ENCODE measurements at places on chromosomes 3 and 15. TPM values are rescaled to one million over a fixed set of nuclear protein-coding genes. Genes with fewer than 3 reads are reported as not detected.

DNA sequence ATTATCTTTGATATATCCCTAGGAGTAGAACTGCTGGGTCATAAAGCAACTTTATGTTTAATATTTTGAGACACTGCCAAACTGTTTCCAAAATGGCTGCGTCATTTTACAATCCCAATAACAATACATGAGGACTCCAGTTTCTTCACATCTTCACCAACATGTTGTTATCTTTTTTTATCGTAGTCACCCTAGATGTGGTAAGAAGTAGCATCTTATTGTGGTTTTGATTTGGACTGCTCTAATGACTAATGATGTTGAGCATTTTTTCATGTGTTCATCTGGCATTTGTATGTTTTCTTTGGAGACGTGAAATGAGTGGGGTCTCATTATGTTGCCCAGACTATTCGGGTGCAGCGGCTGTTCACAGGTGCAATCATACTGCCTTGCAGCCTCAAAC, 83.8 kb downstream of the MAP4 start:
- DNase-seq: no peak

DNA sequence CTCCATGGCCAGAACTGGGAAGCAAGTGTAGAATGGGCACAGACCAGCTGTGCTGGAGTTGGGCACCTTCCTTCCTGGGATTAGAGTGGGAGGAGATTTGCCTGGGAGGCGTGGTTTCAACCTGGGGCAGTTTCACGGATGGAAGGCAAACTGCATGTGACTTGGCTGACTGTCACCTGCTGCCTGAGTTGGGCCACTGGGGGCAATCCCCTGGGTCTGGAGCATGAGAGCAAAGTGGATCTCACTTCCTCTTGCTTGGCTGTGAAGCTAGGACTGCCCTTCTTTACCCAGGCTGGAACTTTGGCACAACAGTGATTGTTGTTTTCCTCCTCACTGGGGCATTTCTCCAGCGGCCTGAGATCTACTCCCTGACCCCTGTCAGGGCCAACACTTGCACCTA, 1247.0 kb upstream of the EPHA6 start:
- DNase-seq: no peak

MAGEL2 gene
- total RNA-seq: 8.2 TPM

DNA sequence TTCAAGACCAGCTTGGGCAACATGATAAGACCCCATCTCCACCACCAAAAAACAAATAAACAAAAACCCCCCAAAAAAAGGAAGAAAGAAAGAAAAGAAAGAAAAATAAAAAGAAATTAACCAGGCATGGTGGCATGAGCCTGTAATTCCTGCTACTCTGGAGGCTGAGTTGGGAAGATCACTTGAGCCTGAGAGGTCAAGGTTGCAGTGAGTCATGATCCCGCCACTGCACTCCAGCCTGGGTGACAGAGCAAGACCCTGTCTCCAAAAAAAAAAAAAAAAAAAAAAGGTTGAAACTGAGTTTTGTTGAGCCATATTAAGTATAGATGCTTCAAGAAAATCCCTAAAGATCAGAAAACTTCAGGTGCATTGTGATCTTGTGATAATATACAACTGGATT, 217.3 kb upstream of the LRRFIP2 start:
- no peak for DNase-seq

- DNase-seq: no peak
Measured at GRCh38 chr3:194046531-194046930, 89.4 kb upstream of the HES1 start.

GALNT15 gene
- total RNA-seq: 0.17 TPM

- DNase-seq: no peak
Measured at GRCh38 chr15:62046078-62046743, 14.0 kb downstream of the VPS13C start.

DNA sequence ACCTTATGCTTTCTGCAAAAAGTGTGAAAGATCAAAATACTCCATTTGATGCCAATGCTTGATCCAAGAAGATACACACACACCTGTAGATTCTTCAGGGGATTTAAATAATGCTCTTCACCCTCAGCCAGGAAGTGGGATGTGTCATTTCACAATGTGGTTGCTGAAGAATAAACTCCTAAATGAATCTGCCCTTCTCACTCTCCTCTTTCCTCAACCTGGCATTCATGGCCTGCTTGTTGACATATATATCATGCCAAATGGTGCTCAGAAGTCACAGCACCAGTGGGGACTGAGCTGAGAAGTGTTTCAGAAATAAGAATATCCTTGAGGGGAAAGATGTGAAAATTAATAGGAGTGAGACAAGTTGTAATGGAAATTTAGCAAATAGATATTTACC, 146.6 kb upstream of the ARHGEF26 start:
- DNase-seq: no peak

DNA sequence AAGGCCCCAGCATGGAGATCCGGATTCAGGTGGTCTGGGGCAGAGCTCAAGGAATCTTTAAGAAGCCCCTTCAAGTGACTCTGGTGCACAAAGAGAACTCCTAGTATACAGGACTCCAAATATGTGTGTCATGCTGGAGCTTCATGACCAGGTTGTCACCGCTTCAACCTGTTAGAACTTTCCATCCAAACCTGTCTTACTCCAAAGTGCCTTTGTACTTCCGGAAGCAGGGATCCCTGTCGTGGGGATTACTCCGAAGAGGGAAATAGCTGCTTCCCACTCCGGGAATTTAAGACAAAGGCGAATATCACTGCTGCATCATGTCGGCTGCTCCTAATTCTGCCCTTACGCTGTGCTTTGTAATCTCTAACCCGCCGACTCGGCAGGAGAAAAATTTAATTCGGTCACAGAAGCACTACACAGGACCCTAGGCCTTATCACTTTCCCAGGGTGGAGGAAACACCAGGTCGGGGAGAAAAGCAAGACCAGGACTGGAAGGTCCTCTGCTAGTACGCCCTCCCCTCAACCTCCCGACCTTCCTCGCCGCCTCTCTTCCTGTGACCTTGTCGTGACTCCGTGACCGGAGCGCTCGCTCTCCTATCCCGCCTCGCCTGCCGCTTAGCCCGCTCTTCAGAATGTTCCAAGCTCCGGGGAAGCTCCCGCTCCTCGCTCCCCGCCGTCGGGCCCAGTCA, 730 bp downstream of the HIGD1A start:
- DNase-seq: peak; percentile 72

DVL3 gene
- 84.8 TPM for total RNA-seq

GRCh38 chr15:99117111-99117510, 12.2 kb downstream of the SYNM start:
- peak; percentile 48 for DNase-seq

GRCh38 chr3:98561727-98562521, 30.1 kb downstream of the GPR15 start:
- no peak for DNase-seq

IQCF5 gene
- total RNA-seq: not detected

COL7A1 gene
- total RNA-seq: 32.3 TPM

DNA sequence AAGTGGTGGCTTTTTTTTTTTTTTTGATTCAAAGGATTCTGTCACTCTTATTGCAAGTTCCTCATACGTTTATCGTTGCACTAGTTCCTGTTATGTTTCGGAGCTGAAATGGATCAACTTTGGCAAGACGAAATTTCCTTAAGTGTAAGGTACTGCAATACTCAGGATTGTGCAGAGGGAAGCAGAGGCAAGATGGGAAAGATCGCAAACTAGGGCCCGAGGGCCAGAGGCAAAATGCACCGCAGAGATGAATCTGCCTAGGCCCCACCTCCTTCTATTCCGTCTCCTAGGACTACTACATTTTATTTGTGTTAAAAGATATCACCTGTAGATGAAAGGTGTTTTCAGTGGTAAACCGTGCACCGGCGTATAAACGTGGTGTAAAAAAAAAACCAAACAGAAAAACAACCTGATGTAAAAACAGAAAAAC, 331 bp downstream of the RNU6-1 start:
- DNase-seq: no peak

ANKDD1A gene
- total RNA-seq: 3.2 TPM

RPP25 gene
- total RNA-seq: 9.9 TPM

- DNase-seq: no peak
Measured at GRCh38 chr15:90905306-90906180, 2.4 kb downstream of the MAN2A2 start.

NCEH1 gene
- total RNA-seq: 9.0 TPM

LTF gene
- total RNA-seq: not detected

DNA sequence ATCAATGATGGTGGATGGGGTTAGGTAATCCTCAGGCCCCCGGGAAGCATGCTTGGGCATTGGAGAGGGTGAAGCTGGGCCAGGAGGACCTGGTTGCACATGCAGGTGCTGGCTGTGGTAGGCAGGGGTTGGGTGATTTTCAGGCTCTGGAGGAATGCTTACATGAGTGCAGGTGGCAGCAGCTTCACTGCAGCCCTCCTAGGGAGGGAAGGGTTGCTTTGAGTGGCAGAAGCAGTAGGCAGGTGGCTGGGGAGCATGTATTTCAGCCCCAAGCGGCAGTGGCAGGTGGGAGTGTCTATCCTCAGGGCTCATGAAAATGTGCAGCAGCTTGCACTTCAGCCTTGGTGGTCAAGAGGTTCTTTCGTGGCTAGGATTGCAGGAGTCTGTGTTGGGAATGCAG, 230.0 kb upstream of the CTNNB1 start:
- DNase-seq: no peak

GXYLT2 gene
- total RNA-seq: 25.8 TPM

DNA sequence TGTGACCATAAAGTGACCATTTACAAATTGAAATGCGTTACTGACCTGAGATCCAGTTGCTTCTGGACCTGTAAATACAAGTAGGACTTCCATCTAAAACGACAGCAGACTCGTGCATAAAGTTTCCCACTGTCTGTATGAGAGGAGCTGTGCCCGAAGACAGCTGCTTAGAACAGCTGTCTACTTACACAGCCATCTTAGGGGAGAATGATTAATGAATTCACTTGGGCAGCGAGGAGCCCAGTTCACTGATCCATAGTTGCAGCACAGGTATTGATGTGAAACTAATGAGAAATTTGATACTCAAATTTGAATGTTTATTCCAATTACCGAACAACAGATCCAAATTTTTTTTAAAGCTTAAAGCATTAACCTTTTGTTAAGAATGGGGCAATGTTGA, 748.1 kb downstream of the NR2F2 start:
- DNase-seq: no peak

DNA sequence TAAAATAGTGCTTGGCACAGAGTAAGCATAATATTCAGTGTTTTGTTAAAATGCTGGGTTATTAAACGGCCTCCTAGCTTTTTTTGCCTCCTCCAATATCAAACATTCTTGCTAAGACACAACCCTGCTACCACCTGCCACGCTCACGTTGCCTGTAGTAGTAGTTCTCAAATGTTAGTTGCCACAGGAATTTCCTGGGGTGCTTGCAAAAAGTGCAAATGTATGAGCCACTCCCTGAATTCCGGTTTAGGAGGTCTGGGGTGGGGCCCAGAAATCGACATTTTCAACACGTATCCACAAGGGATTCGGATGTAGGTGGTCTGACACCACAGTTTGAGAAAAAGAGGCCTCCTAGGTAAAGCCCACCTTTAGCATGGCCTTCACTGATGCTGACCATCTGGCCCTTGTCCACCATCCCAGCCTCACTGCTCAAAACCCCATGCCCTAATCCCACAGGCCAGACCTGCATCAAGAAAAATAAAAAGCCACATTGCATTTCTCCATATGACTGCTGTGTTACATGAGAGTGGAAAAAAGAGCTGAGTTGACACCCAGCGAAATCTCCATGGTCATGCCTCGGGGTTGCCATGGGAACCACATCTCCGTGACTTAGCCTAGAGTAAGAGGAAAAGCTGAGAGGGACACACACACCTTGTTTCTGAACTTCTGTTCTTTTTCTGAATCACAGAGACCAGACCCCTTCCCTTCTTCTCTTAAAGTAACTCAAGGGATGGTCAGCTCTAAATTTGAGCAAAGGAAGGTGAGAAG, 116.4 kb upstream of the HES1 start:
- no peak for DNase-seq

PLCH1 gene
- total RNA-seq: 7.6 TPM

DNA sequence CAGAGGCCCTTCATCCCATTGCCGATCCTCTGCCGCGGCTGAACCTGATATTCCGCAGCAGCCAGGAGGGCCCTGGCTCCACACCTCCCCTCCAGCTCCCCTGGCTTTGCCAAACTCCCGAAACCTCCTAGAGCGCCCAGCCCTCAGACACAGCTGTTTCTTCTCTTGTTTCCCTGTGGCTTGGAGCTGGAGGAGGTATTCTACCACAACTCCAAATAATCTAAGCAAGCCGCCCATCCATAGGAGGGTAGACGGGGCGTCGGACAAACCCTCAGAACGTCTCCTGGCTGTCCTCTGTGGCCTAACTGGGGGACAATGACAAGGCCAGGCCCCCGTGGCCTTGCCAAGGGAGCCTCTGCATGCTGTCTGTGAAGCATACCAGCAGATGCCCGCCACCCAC, 10.4 kb downstream of the PLA2G4D start:
- no peak for DNase-seq

- no peak for DNase-seq
Measured at GRCh38 chr15:62445244-62445643, 280.2 kb upstream of the C2CD4B start.

GRCh38 chr3:176214758-176215157, 982.5 kb downstream of the TBL1XR1 start:
- no peak for DNase-seq

DNA sequence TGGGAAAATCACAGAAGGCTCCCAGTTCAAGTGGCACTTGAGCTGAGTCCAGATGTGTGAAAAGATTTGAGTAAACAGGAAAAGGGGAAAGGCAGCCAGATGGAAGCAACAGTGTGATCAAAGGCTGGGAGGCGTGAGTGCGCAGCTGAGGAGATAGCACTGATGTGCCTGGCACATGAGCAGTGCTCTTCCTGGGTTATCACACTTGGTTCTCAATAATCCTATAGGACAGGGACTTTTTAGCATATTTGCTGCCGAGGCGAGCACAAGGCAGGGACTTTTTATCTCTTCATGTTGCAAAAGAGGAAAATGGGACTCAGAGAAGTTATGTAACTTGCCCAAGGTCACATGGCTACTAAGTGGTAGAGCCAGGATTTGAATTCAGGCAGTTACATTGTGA, 39.6 kb downstream of the CORO2B start:
- DNase-seq: no peak

GRCh38 chr3:138479438-138479863, 45.0 kb downstream of the ESYT3 start:
- DNase-seq: no peak

GRCh38 chr15:80988148-80988796, 1.3 kb downstream of the MESD start:
- DNase-seq: no peak

P2RY1 gene
- total RNA-seq: 2.3 TPM

VGLL3 gene
- 25.3 TPM for total RNA-seq

- DNase-seq: no peak
Measured at GRCh38 chr15:89341316-89342005, 6.8 kb upstream of the POLG start.

GRCh38 chr3:139572847-139573672, 33.5 kb upstream of the RBP1 start:
- no peak for DNase-seq

GRCh38 chr15:51558411-51558810, 64.2 kb downstream of the DMXL2 start:
- no peak for DNase-seq

GRCh38 chr3:157789162-157789561, 285.9 kb upstream of the VEPH1 start:
- DNase-seq: no peak

GRCh38 chr3:34260271-34261000, 462.0 kb downstream of the PDCD6IP start:
- DNase-seq: no peak

SYNM gene
- total RNA-seq: 2.2 TPM

SI gene
- total RNA-seq: 4.7 TPM

- DNase-seq: no peak
Measured at GRCh38 chr3:66485291-66485968, 15.4 kb downstream of the LRIG1 start.
